ENCODE measurements at places on chromosomes 6 and 20.

GRCh38 chr6:129135451-129135850, 252.5 kb downstream of the LAMA2 start:
- no peak for ATAC-seq

GRCh38 chr6:36114798-36115408, 15.4 kb upstream of the MAPK13 start:
- no peak for ATAC-seq

GRCh38 chr20:50695135-50695872, 4.0 kb upstream of the RIPOR3 start:
- no peak for ATAC-seq

DNA sequence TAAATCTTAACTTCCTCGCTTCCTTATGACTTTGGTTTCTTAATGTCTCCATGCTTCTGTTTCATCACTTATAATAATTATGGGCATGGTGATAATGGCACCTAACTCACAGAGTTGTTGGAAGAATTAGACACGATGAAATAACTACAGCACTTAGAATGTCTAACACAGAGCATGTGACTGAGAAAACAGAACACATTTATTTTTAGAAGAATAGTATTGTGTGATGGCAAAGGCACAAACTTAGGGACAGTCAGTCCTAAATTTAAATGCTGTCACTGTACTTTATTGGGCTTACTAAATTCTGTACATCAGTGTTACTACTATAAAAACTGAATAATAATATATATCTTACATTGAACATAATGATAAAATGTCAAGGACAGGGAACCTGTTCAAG, 391.1 kb upstream of the JAG1 start:
- no peak for ATAC-seq

- ATAC-seq = peak; percentile 63
Measured at GRCh38 chr6:117568831-117569410, 33.4 kb downstream of the GOPC start.

- ATAC-seq = no peak
Measured at GRCh38 chr6:71038711-71039344, 82.0 kb upstream of the B3GAT2 start.

- no peak for ATAC-seq
Measured at GRCh38 chr20:53834062-53834442, 236.3 kb downstream of the BCAS1 start.

DNA sequence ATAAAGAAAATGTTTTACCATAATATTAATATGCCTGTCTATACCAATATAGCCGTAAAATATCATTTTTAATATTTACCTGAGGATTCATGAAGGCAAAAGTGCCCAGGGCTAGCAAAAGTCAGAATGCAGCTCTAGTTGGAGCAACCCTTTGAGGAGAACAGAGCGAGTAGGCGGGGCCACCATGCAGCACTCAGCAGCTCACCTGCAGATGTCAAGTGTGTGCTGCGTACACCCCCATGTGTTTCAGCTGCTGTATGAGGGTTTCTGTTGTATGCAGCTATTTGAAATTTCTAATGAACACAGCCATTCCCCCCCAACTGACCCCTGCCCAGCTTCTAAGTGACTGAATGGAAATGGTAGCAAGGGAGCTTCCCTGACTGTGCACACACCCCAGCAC, 508.0 kb downstream of the QKI start:
- ATAC-seq = no peak

- ATAC-seq = no peak
Measured at GRCh38 chr20:13251904-13252297, 30.8 kb downstream of the ISM1 start.

- ATAC-seq = no peak
Measured at GRCh38 chr20:32141465-32141980, 32.0 kb downstream of the TM9SF4 start.

- ATAC-seq = no peak
Measured at GRCh38 chr6:37513576-37513975, 13.9 kb upstream of the CCDC167 start.

DNA sequence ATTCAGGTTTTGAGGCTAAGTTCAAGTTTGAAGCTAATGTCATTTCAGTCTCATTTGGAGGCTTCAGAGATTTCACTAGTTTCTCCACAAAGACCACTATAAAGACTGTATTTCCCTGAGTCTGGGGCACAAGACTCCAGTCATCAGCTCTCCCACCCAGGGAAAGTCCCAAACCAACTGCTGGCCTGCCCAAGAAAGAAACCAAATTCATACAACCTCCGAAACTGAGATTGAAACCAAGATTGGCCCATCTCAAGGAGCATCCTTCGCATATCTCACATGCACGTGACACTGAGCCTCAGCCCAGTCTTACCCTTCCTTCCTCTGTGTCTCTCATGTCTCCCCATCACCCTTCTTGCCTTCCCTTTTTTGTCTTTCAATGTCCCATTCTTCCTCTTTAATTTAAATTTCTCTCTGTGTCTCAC, 3.5 kb upstream of the LTA start:
- peak; percentile 68 for ATAC-seq

DNA sequence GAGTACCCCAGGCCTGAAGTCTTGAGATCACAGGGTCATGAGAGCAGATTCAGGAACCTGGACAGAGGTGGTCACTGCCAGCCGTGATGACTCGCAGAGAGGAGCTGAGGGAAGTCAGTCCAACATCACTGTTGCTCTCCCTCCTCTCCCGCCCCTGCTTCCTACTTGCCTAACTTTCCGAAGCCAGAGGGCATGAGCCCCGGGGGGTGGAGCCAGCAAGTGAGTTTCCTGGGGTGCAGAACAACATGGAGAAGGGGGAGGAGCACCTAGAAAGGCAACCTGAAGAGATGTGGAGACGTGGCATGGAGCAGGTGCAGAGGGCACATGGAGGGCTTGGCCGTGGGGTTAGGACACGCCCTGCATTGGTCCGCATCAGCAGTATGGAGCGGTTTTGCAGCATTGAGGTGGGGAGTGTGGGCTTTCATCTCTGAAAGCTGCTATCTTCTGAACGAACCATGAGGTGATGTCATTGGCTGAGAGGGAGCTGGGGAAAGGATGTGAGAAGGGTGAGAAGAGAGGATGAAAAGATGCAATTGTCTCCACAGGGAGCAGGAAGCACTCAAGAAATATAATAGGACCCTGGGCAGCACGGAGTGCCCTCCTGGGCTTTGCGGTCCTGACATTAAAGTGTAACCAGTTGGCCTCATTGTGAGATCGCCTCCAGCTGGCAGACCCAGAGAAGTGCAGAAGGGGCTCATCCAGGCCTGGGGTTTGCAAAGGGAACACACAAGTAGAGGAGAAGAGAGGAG, 25.0 kb downstream of the GDAP1L1 start:
- ATAC-seq = no peak

DNA sequence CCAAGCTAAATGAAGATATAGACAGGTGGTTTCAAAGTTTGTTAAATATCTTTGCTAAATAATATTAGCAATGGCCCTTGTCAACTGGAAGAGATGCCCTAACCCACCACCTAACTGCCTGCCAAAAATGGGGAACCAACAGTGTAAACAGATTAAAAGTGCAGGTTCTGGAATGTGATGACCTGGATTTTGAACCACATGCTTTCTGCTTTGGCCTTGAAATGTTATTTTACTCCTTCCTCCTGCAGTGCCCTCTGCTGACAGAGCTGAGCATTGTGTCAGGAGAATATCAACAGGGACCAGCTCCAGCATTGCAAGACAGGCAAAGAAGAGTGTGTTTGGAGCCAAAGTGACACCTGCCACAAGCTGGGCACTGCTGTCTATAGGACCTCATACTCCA, 226.6 kb downstream of the MYLK4 start:
- no peak for ATAC-seq

GRCh38 chr20:25248786-25249172, 894 bp downstream of the PYGB start:
- no peak for ATAC-seq

GRCh38 chr6:139291813-139292619, at the start of gene TXLNB:
Gene TXLNB (minus strand): TSS chr6:139291998. CDS start chr6:139288899, 3,099 bp downstream.
- peak; percentile 92 for ATAC-seq

DNA sequence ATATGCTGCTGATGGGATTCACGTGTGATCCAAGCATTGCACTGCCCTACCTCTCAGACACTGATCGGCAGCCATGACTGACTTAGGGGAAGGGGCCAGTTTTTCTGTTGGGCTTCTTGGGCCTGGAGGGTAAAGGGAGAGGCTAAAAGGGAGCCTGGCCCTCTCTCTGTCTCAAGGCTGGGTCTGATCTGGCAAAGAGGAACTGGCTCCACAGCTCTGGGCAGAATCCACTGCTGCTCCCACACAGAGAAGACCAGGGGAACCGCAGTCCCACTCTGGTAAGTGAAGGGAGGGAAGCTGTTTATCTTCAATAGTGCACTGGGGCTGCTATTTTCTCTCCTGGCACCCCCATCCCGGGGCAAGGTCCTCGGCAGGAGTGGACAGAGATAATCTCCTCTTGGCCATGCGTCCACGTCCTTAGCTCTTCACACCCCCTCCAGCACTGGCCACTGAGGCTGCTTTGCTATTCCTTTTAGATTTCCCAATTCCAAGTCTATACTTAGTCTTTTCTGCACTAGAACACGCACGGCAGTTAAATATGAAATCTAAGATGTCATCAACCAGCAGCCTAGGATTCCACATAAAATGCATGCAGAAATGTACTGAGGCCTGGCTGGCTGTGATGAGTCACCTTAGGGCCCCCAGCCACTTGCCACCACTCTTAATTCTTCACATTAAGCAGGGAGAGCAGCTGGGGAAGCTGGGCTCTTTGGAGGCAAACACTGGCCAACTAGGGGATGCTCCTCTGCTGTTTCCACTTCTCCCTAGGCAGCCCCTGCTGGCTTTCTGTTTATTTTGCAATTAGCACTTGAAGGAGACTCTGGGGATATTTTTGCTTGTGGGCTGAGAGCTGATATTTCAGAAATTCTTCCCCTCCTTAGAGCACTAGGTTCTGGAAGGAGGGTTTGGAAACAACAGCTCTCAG, 87.8 kb upstream of the ARMC2 start:
- no peak for ATAC-seq

- ATAC-seq = no peak
Measured at GRCh38 chr20:57306747-57307146, 22.9 kb upstream of the SPO11 start.

GRCh38 chr6:20327141-20327540, 74.5 kb upstream of the E2F3 start:
- no peak for ATAC-seq

DNA sequence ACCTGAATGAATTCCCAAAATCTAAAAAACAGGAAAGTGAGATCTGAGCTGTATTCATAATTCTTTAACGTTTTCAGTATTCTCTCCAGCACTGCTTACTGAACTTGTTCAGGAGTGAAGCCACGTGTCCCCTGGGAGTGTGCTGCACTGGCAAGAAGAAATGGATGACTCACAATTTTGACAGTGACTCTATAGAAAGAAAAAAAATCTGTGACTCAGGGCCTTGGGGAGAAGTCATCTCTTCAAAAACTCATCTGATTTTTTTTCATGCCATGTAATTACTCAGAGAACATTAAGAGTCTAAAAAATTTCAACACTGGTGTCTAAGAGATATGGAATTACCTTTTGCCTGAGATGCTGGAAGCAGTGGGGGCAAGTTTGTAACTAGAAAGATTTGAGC, 39.7 kb downstream of the ANKEF1 start:
- ATAC-seq = peak; percentile 65

GRCh38 chr6:157443066-157443800, 62.2 kb downstream of the ZDHHC14 start:
- ATAC-seq = peak; percentile 62

DNA sequence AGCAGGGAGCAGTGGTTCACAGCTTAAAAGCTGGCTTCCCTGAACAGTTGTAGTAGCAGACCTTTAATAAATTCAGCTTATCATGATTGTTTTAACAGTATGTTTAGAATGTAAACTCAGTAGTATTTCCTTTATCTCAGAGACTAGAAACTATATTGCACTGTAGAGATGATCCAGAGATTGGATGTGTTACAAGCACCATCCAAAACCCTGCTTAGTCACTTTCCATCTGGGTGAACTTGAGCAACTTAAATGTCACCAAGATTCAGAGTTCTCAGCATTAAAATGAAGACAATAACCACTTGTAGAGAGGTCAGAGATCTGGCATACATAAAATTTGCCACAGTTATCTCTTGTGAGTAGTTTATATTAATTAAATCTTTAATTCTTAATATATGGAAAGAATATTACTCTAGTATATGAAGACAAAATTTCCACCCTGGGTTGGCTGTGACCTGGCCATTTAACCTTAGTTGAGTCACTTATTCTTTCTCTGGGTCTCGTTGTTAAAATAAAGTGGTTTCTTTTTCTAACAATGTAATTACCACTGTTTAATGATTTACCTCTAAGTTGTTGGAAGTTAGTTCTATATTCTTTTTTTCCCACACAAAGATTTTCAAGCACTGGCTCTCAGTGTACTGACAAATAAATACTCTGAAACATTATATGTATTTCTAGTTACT, 239.2 kb upstream of the FKBP1C start:
- no peak for ATAC-seq

DNA sequence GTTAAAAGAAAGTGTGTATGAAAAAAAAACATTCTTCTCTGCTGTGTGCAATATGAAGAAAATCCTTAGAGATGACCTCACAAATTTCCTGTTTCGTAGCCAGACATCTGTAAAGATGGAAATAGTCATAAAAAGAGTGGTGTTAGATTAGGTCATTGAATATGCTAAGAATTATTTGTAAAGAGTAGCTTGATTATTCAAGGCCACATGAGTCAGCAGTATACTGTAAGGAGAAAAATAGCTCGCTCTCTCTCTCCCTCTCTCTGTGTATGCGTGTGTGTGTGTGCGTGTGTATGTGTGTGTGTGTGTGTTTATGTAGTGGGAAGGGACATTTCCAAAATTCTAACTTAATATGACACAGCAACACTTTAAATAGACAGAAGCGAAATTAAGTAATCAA, 78.8 kb downstream of the PTCHD4 start:
- ATAC-seq = no peak

DNA sequence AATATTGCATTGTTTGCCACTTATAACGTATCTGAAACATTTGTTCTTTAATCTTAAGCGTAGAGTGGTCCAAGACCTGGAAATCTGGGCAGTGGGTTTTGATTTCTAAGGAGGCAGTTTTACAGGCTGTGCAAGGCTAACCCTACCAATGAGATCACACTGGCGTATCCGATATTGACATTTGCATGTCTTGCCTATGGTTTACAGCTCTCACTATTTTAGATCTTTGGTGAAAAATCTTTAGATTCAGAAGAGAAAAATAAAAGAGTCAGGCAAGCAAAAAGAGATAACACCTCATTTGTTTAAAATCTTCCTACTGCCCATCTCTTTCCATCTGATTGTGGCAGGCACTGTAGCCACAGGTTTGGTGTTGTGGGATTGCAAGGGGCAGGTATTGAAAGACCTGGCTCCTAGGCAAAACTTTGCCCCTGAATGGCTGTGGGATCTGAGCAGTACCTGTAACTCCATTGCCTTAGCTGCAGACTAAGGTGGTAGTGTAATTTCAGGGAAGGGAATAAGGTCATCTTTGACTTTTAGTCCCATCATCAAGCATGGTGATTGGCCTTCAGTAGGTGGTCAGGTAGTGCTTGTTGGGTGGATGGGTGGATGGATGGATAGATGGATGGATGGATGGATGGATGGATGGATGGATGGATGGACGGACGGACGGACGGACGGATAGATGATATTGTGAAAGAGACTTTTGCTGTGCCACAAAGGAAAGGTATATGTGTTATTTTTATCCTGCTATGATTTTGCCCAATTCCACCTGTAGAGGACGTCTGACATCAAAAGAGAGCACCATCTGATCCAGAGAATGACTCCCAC, 1.9 kb downstream of the TNFAIP3 start:
- no peak for ATAC-seq

GRCh38 chr6:104633125-104633524, 226.6 kb downstream of the HACE1 start:
- no peak for ATAC-seq
